ENCODE measurements at places on chromosomes 13 and 19.

DNA sequence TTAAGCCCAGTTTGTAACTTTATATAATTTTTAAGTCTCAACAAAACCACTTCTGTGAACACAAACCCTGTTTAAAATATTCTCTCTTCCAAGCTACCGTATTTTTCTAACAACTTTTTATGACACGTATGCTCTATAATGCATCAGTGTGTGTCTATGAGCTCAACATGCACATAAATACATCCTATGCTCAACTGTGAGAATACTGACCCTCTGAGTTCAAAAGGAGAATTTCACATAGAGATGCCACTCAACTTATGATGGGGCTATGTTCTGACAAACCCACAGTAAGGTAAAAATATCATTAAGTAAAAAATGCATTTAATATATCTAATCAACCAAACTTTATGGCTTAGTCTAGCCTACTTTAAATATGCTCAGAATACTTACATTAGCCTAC, 1139.7 kb upstream of the SPRY2 start:
- DNase-seq: no peak

DNA sequence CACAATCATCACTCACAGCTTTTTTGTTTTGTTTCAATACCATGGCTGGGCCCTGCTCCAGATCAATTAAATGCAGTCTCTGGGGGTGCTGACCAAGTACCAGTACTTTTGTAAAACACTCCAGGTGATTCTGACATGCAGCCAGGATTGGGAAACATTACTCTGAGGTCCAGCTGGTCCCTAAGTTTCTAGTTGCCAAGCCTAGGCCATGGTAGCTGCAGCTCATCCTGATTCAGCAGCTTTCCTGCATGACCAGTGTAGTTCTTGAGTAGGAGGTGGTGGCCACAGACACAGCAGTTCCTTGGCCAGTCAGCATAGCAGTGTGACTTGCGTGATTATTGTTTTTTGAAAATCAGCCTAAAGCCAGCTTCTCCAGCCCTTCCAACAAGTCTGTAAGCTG, 859.1 kb downstream of the DIAPH3 start:
- DNase-seq: no peak

DNA sequence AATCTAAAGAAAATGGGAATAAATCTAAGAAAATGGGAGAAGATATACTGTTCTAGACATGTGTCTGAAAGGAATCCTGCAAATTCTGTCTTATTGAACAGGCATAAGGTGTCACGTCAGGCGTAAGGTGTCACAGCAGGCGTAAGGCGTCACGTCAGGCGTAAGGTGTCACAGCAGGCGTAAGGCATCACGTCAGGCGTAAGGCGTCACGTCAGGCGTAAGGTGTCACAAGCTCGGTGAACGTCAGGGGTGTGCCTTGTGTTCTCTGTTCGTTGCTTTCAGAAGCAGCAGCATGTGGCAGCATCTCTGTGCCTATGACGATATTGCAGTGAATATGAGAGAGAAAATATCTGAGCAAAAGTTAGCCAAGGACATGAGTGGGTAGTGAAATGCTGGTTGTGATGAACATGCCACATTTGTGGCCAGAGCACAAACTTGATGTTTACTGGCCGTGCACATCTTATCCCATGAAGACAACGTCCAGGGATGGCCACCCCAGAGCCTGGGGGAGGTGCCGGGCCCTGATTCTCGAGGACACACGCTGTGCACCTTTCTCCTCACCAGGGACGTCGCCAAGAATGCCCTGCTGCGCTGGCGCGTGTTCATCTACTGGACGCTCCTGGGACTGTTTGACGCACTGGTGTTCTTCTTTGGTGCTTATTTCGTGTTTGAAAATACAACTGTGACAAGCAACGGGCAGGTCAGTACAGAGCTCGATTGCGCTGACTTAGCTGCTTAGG, 107.0 kb upstream of the MCF2L start:
- DNase-seq: no peak

DNA sequence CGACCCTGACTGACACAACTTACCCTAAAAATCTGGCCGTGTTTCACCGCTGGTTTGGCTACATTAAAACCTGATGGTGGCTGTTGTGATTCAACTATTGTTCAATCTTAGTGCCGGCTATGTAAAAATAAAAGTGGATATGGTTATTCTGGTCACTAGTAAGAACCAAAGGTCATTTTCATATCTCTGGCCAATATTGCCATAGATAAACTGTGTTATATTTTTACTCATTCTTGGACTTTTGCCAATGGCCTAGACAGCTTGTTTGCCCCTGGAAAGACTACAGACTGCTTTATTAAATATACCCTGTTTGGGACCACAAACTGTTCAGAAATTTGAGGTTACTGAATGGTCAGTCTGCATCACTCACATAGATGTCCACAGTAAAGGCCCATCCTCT, 258.5 kb upstream of the KLHL1 start:
- no peak for DNase-seq

DNA sequence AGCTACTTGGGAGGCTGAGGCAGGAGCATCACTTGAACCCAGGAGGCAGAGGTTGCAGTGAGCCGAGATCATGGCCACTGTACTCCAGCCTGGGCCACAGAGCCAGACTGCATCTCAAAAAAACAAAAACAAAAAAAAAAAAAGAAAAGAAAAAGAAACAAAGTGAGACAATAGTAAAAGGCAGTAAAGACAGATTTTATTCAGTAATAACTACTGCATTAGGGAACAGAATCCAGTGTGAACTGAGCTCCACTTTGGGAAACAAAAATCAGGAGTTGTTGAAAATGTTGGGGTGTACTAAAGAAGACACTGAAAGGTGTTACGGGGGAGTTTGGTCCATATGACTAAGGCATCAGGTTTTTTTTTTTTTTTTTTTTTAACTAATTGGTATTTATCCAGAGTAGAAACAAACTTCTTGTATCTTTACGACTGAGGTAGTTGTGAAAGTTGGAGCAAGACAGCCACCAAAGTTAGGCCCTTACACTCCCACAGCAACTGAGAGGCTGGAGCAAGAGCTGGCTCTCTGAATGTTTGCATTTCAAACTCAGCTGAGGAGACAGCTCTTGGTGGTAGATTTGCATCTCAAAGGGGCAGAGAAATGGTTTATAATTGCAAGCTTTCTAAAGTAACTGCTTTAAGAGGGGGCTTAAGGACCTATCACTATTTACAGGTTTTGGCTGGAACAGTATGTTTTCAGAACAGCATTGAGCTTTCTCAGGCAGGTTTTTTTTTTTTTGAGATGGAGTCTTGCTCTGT, 24.2 kb downstream of the ZNF607 start:
- no peak for DNase-seq

- DNase-seq: no peak
Measured at GRCh38 chr19:48509467-48510194, 2.0 kb downstream of the LMTK3 start.

- DNase-seq: peak; percentile 25
Measured at GRCh38 chr13:59356607-59357006, 807.1 kb downstream of the DIAPH3 start.

DNA sequence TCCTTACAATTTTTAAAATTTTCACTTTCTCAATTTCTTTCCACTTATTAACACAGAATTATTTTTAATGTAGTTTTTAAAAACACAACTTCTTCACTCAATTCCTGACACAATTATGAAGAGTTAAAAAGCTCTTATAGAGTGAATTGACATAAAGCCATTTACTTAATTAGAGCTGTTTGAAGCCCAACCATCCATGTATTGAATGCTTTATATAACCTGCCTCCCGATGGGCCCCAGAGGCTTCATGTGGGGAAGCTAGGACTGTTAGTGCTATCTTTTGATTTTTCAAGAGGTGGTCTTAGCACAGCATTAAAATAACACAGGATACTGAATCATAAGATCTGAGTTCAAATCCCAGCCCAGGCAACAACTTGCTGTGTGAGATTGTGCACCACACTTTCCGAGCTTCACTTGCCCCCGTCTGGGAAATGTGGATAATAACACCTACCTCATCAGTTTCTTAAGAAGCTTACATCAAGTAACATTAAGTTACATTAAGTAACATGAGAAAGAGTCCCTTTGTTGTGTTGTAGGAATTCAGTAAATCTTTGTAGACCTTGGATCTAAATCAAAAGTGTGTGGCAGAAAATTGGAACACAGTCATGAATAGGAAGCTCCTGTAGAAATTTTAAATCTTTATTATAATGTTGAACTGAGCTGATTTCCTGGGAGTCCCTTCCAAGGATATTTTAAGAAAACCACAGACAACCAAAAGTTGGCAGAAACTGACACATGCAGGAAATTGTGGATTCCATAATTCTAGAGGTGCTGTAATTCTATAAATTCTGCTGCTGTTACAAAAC, 5.5 kb upstream of the ENOX1 start:
- no peak for DNase-seq

- no peak for DNase-seq
Measured at GRCh38 chr13:101170306-101170705, 246.0 kb downstream of the NALCN start.

- no peak for DNase-seq
Measured at GRCh38 chr19:50324331-50324730, 4.8 kb downstream of the KCNC3 start.

DNA sequence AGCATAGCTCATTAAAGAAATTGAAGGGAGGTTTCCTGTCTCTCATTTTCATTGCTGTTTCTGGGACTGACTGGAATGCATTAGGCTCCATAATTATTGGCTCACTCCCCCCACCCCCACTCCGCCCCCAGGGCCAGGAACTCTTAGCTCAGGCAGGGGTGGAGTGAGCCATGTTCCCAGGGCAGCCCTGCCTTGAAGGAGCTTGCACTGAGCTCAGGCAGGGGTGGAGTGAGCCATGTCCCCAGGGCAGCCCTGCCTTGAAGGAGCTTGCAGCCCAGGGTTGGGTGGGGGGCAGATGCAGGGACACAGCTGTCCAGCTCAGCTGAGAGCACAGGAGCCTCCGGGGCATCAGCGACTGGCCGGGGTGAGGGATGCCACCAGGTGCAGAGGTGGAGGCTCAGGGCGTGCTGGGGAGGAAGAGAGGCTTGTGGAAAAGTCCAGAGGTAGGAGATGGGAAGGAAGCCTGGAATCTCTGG, 39.1 kb upstream of the TFDP1 start:
- no peak for DNase-seq

GRCh38 chr13:101972191-101972590, 429.7 kb downstream of the FGF14 start:
- DNase-seq: no peak

DNA sequence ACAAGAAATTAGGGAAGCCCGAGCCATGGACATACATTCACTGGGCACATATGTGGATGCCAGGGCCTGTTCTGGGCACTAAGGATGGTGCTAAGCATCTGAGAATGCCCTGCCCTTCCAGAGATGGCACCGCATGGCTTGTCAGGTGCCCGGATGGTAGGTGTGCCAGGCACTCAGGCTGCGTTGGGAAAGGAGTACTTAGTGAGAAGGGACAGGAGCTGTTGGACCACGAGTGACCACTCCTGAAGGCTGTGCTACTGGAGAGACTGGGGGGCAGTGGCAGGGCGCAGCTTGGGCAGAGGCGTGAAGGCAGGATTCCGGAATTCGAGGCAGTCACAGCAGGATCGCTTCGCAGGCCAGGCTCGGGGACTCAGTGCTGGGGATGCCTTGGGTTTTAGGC, 38.0 kb upstream of the EHD2 start:
- DNase-seq: no peak

- peak; percentile 57 for DNase-seq
Measured at GRCh38 chr13:48561466-48562235, 28.8 kb upstream of the RCBTB2 start.

DNA sequence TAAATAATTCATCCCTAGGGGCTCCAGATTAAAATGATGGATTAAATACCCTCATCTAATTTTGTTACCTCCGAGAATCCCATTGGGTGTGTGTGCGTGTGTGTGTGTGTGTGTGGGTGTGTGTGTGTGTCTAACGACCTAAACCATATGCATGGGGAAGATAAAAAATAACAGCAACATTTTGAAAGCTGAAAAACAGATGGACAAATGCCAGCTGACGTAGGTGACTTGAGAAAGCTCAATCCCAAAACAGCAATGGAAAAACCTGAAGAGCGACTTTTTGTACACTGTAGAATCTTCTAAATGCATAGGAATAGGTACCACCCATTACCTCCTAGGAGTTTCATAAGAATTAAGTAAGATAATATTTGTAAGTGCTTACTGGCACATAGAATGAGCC, 8.7 kb upstream of the RPL21 start:
- no peak for DNase-seq
